ENCODE measurements at places on chromosomes 16 and 17.

DNA sequence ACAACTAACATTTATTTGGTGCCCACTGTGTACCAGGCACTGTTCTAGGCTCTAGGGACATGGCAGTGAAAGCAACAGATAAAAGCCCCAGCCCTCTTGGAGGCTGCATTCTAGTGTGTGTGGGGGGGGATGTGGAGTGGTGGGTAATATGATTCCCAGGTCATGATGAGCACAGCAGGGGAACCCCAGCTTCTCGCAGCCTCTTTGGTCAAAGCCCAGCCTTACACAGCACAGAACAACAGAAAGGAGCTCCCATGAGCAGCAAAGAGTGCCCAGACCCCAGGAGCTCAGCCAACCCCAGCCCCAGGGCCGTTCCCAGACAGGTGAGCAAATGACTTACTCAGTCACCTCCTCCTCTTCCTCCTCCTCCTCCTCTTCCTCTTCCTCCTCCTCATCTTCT lies 21.9 kb downstream of the CNGB1 start:
- DNase-seq: no peak

DNA sequence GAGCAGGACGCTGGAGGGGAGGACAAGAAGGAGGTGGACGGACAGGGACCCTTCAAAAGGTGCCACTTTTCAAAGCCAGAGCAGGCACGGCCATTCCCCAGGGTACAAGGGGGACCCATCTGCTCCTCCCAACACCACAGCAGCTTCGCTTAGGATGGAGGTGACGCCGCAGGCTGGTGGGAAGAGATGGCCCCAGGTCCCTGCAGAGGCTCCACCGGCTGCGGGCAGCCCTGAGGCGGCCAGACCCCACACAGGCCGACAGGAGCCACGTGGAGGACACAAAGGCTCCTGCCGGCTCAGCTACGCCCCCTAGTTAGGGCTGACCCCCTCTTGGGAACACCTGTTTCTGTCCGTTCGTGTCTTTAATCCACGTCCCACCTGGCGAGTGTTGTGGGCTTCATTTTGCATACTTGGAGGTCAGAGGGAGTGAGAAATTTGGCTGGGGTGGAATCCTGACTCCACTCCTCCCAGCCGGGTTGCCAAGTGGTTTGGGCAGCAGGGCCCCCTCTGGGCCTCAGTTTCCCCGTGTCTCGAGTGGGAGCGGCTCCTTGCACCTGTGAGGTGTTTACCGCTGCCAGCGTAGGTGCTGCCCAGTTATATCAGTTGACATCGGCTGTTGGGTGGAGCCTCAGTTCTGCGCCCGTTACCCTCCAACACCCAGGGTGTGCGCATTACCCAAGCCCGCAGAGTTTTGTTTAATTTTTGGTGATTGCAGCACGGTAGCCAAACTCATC lies 5.8 kb upstream of the FN3KRP start:
- DNase-seq: no peak

DNA sequence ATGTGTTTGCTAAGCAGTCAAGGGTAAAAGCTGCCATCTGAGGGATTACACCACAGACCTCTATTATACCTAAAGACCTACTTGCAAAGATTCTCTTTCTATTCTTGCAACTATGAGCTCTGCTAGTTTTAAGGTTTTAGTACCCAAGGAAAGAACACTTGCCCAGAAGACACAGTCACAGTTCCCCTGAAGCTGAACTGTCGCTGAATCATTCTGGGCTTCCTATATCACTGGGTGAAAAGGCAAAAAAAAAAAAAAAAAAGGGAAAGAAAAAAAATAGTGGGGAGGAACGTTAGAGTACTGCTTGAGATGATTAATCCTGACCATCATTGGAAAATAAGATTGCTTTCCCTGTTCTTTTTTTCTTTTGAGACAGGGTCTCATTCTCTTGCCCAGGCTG lies 37.9 kb downstream of the LYRM1 start:
- DNase-seq: no peak

- DNase-seq: no peak
Observed at GRCh38 chr17:66087073-66087472, 104.9 kb downstream of the CEP112 start.

DNA sequence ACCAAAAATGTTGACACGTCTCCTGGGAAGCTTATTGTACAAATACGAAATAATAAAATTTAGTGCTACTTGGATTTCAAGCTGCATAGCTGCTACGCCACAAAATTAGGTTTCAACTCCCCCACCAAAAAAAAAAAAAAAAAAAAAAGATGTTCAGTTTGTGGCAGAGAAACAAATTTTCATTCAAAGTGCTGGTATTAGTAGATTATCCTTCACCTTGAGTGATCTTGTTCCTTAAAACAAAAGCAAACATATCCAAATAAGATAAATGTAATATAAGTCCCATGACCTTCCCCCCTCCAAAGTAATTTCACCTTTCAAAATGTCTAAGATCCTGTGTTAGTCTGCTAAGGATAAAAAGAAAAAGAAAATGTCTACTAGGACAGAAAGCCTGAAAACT lies 2.2 kb downstream of the TOB1 start:
- DNase-seq: no peak

GRCh38 chr17:8476741-8477140 lies 41.1 kb downstream of the NDEL1 start:
- DNase-seq: no peak

DNA sequence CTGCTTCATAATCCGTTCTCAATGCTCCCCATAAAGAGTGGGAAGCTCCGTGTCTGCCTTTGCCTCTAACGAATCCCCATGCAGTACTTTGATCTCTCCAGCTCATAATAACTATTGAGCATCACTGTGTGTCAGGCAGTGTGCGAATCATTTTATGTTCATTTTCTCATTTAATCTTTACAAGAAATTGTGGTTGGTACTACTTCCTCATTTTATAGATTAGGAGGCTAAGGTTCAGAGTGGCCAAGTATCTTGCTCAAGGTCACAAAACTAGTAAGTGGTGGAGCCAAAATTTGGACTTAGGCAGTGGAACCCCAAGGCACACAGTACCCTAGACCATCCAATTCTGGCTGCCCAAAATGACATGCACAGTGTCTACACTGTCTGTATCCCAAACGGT lies 44.8 kb downstream of the ABCC12 start:
- no peak for DNase-seq

- DNase-seq: no peak
Observed at GRCh38 chr16:54813778-54814177, 116.9 kb upstream of the IRX5 start.

DNA sequence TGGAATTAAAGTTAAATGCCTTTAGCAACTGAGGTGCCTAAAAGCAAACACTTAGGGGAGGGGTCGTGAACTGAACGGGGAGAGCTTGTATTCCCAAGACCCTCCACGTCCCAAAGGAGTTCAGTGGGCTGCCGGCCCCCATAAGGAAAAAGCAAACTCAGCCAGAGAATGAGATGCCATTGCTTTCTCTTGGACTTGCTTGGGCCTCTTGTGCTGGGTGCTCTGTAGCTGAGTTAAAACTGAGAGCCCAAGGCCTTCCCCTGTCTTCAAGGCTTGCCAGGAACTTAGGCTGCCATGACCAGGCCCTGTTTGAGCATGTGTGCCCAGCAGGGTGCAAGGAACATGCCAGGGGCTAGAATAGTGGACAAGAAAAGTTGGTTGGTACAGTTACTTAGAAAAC lies 199.8 kb downstream of the IRX3 start:
- no peak for DNase-seq

GRCh38 chr17:38453951-38454421 lies 25.7 kb downstream of the ARHGAP23 start:
- DNase-seq: peak; percentile 63

DNA sequence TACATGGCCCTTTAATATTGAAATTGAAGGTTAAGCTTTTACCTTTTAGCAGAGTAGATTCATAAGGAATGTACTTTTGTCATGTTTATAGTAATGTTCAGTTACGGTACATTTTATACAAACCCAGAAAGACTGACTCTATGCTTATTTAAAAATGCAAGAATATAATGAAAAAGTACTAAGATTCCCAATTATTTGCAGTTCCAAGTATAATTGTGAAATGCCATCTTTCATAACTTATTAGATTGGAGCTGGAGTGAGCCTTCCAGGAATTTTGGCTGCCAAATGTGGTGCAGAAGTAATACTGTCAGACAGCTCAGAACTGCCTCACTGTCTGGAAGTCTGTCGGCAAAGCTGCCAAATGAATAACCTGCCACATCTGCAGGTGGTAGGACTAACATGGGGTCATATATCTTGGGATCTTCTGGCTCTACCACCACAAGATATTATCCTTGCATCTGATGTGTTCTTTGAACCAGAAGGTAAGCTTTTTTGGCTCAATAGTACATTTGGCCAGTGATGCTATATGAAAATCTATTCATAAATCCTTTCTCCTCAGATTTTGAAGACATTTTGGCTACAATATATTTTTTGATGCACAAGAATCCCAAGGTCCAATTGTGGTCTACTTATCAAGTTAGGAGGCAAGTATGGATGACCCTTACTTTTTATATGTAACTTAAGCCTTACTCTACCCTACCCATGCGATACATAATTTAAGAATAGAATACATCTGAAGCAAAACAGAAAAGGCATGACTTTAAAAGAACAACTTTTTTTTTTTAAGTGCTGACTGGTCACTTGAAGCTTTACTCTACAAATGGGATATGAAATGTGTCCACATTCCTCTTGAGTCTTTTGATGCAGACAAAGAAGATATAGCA lies 4.2 kb downstream of the SRSF2 start:
- no peak for DNase-seq

DNA sequence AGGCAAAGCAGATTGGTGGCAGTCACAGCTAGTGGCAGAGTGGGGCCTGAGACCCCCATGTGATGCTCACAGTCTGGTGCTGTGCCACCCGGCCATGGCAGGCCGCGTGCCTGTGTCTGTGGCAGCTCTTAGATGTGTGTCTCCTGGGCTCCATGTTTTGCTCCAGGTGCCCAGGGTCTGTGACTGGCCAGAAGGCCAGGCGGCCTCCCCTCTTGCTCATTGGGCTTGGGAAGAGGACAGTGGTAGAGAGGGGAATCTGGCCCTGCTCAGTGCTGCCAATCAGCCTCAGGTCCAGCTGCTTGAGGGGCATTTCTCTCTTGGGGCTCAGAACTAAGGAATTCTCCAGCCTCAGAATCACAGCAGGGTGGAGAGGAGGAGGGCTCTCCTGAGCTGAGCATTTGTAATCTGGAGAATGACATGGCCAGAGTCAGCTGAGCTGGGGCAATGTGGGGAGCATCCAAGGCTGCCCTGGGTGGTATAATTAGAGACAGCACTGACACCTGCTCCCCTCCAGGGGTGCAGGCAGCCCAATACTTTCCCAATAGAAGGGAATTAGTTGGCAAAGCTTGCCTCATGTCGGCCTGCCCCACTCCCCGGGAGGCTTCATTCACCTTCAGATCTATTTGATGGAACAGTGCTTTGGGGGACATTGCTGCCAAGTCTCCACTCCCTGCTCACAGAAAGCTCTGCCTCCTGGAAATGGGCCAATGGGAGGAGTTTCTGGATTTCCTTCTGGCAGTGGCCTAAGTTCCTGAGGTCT lies 2.7 kb upstream of the LASP1NB start:
- no peak for DNase-seq

- DNase-seq: no peak
Observed at GRCh38 chr17:57531648-57532504, 213.2 kb downstream of the CCDC182 start.

DNA sequence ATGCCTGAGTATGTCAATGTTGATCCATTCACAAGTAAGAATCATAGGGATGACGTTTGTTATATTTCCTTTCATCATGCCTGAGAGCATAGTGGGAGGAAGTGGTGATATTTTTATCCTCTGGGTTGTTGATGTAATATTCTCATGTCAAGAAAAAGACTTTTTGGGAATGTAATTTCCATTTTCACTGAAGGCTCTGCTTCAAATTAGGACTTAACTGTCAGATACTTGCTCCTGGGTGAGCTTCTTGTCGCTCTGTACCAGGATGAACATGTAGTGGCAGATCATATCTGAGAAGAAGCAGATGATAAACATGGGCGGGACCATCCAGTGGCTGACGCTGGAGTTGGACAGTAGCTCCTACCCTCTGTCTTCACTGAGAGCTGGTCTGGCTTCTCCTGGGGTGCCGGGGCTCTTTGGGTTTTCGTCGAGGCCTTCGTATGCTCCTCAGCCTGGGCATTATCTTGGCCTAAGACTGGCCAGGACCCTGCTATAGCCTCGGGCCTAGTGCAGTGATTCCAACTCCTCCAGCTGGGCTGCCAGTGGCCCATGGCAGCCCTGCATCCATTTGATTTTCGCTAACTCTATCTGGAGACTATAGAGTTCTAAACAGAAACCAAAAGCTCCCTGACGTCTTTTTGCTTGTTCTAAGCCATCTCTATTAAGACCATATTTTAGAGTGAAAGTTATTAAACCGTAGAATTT lies 19.7 kb downstream of the CYB5B start:
- no peak for DNase-seq

- no peak for DNase-seq
Observed at GRCh38 chr17:39639566-39640458, 2.9 kb downstream of the STARD3 start.

GRCh38 chr17:43591779-43592562 lies 45.8 kb upstream of the ETV4 start:
- DNase-seq: no peak

- no peak for DNase-seq
Observed at GRCh38 chr16:24163935-24164334, 92.2 kb upstream of the CACNG3 start.

DNA sequence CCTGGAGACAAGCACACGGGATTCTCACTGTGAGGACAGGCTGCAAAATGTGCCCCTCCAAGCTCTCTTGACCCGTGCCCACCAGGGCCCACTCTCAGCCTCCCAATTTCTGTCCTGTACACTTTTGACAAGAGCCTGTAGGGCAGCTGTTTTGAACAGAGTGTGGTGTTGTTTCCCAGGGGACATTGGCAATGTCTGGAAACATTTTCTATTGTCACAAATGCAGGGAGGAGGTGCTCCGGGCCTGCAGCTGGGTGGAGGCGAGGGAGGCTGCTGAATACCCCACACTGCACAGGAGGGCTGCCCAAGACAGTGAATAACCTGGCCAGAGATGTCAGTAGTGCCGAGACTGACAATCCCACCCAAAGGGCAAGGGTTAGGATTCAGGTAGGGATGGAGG lies 10.5 kb downstream of the CEP295NL start:
- no peak for DNase-seq

DNA sequence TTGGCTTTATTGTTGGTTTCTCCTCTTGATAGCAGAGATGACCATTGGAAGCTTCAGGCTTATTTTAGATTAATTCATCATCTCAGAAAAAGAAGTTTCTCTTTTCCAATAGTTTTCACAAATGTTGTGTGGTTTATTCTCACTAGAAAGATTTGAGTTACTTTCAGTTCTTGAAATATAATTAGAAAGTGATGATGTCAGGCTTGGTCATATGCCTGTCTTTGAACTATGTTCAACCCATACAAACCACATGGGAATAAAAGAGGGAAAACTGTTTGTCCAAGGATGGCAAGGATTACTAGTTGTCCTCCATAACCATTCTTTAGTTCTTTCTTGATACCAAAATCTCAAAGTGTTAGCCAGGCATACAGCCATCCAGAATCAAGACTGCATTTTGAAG lies 3.7 kb upstream of the HS3ST2 start:
- DNase-seq: no peak

DNA sequence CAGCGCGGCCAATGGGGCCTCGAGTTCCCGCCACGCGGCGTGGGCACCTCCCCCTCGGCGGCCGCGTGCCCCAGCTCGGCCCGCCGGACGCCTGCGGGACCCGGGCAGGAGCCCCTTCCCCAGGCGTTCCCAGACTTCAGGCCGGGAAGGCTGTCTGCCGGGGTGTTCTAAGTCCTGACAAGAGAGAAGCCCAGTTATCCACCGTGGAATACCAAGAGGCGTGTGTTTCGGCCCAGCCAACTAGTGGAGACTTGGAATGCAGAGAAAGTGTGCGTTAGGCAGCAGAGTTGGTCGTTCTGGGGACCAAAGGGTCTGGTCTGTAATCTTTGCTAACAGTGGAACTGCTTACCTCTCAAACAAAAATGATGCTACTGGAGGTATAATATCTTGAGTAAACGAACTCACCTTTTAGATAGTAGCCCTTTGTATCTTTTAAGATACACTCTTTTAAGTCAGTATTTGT lies 251 bp upstream of the HSF5 start:
- no peak for DNase-seq

Data from frontal cortex (tissue), 4 donors.